ENCODE measurements at places on chromosomes 2 and 18.
A peak's percentile ranks its signal among the peaks of the same experiment; 100 is the strongest.

DNA sequence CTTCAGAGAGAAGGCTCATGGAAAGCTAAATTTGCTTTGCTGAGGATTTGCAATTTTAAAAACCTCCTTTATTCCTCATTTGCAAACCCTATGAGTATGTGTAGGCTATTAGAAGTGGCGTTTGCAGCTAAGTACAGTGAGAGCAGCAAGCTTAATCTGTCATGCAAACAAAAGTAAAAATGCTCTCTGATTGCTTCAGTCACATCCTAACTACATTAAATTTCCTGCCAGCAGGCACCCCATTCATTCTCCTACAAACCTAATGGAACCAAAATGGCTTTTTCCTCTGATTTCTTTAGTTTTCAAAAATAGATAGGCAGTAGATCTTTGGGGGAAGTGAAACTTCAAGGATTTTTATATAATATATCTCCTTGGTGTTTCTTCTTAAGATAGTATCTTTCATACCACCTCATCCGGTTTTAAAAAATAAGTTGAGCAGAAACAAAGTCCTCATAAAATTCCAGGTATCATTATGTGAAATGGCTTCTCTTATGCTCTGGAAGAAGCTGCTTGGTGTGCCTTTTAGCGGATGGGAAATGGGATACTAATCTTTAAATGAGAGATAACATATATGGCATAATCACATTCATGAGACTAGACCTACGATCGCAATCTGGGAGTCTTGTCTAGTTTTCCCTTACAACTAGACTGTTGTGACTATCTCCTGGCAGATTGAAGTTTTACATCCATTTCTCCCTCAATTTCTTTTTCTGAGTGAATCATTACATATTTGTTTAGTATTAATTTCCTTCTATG lies 49.1 kb downstream of the CLIP4 start:
- DNase-seq = no peak

GRCh38 chr2:198327526-198327925 lies 523.1 kb downstream of the PLCL1 start:
- DNase-seq = no peak

- no peak for DNase-seq
Measured at GRCh38 chr2:150234787-150235446, 252.6 kb downstream of the RND3 start.

GRCh38 chr2:178391701-178392100 lies 59.3 kb downstream of the PRKRA start:
- no peak for DNase-seq

DNA sequence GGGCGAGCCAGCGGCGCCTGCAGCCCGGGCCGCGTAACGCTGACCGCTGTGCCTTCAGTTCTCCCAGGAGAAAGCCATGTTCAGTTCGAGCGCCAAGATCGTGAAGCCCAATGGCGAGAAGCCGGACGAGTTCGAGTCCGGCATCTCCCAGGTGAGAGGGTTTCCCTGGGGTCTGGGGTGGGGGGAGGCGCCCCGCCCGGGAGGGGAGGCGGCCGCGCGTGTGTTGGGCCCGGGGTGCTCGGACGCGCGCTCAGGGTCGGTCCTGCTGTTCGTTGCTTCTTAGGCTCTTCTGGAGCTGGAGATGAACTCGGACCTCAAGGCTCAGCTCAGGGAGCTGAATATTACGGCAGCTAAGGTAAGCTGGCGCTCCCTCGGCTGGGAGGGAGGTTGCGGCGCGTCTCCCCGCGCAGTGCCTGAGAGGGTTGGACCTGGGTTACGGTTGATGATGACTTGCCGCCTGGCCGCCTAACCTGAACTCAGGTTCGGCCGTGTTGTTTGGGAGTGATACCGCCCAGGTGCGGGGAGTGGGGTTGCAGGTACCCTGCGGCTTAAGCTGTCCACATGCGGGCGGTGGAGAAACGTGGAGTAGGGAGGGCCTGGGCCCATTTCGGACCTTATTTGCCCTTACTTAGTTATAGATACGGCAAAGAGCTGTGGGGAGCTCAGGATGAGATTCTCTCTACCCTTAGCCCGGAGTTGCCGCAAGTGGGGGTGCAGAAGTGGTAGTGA lies 638 bp downstream of the RPS7 start:
- DNase-seq = peak; percentile 34

DNA sequence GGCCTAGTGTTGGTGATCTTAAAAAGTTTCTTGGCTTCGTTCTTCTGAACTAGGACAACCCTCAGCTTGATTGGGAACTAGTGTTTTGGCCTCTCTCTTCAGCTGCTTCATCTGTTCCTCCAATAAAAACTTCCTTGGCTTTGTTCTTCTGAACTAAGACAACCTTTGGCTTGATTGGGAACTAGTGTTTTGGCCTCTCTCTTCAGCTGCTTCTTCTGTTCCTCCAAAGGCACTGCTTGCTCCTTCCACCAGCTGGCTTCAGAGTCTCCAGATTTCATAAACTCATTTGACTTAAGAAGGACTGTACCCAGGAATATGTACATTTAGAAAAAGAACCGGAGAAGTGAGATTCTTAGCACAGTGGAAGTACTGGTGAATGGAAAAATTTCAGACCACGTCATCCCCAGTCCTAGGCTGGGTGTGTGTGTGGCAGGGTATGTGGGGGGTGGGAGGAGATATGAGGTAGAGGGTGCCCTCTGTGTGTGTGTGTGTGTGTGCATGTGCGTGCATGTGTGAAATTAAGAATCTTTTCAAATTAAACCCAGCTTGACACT lies 20.4 kb downstream of the IL1R2 start:
- DNase-seq = no peak

GRCh38 chr2:200873560-200873959 lies 9.1 kb upstream of the CLK1 start:
- DNase-seq = no peak

DNA sequence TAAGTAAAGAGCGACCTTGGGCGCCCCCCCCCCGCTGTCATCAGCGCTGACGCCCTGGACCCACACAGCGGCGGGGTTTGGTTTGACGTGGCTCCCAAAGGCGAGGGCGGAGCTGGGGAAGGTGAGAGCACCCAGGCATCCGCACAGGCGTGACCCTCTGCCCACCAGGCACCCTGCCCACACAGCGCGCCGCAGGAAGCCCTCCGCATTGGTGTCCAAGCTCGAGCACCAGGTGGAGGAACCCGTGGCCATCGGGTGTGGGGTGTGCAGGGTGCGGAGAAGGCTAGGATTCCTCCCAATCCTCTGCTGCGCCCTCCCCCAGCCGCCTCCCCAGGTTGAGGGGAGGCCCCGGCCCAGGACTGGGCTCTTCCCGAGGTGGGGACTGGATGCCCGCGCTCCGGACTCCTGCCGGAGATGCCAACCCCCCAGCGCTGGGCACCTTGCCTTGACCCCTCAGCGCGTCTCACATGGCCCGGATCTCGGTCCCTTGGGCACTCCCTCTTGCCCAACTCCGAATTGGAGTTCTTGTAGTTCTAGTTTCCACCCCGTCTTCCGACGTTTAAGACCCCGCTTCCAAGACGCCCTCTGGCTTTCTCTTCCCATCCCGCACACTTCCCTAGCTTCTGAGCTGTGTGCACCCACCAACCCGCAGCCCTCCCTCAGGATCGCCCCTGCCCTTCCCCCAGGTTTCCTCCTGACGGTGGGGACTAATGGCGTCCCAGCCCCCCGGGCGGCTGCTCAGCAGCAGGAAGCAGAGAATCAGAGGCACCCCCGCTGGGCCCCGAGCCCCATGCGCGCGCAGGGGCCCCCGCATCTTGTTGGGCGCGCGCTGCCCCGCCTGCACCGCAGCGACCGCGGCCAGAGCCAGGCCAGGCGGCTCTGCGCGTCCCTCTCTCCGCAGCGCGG lies 25.9 kb upstream of the RESP18 start:
- DNase-seq = no peak

- DNase-seq = no peak
Measured at GRCh38 chr2:54859416-54859815, 136.0 kb downstream of the EML6 start.

DNA sequence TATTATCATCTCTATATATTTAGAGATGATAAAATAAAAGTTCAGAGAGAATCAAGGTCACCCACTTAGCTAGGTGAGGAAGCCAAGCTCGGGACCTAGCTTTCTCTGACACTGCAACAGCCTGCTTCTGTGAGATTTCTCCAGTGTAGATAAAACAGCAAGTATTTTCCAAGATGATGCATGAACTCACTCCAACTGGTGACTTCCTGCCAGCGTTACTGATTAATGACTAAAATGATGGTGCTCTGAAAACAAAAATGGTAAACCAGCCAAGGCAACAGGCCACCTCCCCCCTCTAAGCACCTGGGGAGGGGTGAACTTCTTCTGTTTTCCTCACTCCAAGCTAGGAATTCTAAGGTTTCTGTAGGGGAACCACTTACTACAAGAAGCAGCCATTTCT lies 510.2 kb upstream of the ID2 start:
- DNase-seq = no peak

- no peak for DNase-seq
Measured at GRCh38 chr2:20571231-20571630, 79.7 kb downstream of the HS1BP3 start.

GRCh38 chr2:198297350-198297749 lies 493.0 kb downstream of the PLCL1 start:
- no peak for DNase-seq

GRCh38 chr2:56009758-56010458 lies 86.3 kb upstream of the EFEMP1 start:
- no peak for DNase-seq

- no peak for DNase-seq
Measured at GRCh38 chr2:133602538-133602937, 34.3 kb upstream of the NCKAP5 start.

DNA sequence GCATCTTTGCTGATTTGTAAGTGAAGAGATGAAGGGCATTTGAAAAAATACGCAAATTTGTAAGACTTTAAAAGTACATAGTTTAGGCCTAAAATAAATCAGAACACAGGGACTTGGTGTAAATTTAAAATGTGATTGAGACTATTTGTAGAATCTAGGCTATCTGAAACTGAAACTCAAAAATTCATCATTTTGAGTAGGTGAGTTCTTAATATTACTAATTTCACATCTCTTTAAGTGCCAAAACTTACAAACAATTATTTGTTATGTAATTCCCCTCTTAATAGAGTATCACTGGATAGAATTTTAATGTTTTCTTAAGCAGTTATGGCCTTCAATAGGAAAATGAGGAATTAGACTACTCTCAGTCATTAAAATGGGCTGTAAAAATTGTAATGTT lies 14.0 kb upstream of the HRH4 start:
- no peak for DNase-seq

DNA sequence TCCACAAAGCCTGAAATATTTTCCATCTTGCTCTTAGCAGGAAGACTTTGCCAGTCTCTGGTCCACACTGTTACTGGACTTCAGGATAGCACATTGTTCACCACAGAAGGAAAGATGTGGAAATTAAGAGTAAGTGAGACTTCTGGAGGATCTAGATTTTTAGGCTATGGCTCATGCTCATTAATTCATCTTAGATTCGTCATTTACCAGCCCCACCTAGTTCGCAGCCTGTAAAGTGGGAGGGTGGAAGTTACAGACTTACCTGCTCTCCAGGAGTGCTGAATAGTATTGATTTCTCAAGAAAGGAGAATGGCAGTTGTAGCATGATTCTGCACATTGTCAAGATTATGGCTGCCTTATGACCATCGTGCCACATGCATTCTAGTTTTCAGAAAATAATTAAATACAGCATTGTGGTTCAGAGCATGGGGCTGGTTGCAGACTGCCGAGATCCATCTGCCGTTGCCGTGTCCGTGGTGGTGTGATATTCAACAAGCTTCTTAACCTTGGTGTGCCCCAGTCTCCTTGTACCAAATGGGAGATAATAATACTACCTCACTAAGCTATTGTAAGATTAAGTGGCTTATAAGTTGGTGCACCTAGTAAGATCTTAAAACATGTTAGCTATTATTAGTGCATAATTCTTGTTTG lies 56.8 kb downstream of the RNF144A start:
- no peak for DNase-seq

All from activated naive CD4-positive, alpha-beta T cell (primary cell).